ENCODE measurements at places on chromosomes 2 and 18.

DNA sequence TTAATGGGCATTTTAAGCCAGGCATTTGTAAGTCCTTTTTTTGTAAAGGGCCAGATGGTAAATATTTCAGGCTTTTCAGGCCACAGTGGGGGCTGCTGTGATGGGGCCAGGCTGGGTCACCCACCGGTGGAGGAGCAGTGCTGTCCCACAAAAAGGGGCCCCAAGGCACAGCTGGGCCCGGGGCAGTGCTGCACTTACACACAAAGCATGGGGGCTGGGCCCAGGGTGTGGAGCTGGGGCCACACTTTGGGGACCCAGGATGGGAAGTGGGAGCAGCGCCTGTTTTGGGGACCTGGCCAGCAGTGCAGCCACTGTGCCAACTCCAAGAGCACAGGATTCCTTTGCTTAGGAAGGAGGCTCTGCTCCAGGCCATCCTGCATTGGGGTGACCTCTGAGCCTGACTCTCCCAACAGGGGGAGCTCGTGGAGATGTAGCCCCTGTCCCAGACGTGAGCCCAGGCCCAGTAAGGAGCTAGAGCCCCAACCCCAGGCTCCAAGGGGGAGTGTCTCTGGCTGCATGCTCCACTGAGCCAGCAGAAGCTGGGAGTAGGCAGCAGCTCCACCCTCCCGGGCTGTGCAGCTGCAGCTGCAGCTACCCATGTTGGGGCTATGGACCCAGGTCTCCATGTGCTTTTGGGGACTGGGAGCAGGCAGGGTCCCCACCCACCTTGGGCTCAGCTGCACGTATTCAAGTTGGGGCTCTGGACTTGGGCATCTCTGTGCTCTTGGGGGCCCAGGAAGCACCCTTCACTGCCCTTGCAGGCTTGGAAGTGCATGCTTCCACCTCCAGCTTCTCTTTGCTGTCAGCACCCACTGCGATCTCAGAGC lies 1036.5 kb upstream of the CNTNAP5 start:
- no peak for DNase-seq

GRCh38 chr2:164606557-164606956 lies 14.7 kb downstream of the GRB14 start:
- no peak for DNase-seq

DNA sequence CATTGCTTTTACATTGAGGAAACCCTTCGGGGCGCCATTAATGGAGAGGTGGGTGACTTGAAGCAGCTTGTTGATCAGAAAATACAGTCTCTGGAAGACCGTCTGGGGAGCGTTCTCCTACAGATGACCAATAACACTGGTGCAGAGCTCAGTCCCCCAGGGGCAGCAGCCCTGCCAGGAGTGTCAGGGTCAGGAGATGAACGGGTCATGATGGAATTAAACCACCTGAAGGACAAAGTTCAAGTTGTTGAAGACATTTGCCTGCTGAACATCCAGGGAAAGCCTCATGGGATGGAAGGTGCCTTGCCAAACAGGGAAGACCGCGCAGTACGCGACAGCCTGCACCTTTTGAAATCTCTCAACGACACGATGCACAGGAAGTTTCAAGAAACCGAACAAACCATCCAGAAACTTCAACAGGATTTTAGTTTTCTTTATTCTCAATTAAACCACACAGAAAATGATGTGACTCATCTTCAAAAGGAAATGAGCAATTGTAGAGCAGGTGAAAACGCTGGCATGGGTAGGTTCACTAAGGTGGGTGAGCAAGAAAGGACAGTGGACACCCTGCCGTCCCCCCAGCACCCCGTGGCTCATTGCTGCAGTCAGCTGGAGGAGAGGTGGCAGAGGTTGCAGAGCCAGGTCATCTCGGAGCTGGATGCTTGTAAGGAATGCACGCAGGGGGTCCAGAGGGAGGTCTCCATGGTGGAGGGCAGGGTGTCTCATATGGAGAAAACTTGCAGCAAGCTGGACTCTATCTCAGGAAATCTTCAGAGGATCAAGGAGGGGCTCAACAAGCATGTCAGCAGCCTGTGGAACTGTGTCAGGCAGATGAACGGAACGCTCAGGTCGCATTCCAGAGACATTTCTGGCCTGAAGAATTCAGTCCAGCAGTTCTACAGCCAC lies 45.0 kb downstream of the EMILIN2 start:
- DNase-seq = no peak

GRCh38 chr2:210895132-210895531 lies 338.7 kb downstream of the CPS1 start:
- no peak for DNase-seq

DNA sequence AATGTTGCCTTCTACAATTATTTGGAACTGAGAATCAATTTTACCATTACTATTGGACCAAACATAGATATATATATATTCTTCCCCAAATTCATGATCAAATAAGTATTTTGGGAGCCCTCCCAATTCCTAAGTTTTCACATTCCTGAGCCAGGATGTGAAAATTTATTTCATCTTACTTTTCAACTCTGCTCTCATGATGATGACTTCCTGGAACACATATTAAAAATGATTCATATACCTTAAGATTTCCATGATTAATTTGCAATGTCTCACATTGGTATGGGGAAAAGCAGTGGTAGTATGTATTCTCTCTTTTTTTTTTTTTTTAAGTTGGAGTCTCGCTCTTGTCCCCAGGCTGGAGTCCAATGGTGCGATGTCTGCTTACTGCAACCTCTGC lies 596.1 kb upstream of the ZEB2 start:
- DNase-seq = no peak

GRCh38 chr18:65435534-65435933 lies 315.3 kb upstream of the CDH7 start:
- DNase-seq = no peak

DNA sequence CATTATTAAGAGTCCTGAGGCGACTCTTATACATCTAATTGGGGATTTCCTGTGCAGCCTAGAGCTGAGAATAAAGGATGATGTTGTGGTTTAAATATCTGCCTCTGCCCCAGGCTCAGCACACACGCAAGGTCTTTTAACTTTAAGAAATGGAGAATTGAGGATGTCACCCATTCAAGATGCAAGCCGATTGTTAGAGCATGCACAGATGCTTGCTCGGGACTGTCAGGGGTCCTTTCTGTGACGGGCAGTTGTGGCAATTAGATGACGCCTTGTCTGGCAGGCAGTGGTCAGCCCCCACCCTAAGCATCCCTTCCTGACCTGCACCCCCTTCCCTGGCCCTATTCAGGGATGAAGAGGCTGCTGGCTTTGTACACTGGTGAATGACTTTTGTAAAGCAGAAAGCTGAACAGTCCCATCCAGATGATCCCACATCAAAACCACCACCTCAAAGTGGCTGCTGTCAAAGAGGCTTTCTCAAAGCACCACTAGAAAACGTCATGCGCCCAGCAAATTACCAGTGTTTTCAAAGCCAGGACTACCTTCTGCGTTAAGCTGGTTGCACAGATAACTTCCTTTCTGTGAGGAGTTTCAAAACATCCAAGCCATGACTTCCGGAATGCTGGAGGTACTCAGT lies 23.7 kb downstream of the FAM178B start:
- peak; percentile 53 for DNase-seq

DNA sequence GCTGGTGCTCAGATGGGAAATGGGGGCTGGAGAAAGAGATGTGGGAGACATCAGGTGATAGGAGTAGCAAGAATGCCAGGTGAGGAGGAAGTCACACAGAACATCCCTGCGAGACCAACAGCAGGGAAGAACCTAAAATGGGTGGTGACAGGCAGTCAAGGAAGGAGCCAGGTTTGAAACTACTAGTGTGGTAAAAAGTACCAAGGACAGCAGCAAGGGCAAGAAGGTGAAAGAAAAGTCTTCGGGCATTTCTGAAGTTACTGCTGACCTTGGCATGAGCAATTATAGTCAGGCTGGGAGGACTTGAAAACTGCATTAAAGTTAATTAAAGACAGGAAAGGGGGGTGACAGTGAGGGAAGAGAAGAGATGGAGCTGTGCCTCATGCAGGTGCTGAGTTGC lies 410.4 kb downstream of the RAD51AP2 start:
- no peak for DNase-seq

GRCh38 chr2:85986121-85986520 lies 97.3 kb upstream of the ST3GAL5 start:
- no peak for DNase-seq

- no peak for DNase-seq
These were observed 6.2 kb upstream of the CIDEA start for GRCh38 chr18:12247946-12248345.

DNA sequence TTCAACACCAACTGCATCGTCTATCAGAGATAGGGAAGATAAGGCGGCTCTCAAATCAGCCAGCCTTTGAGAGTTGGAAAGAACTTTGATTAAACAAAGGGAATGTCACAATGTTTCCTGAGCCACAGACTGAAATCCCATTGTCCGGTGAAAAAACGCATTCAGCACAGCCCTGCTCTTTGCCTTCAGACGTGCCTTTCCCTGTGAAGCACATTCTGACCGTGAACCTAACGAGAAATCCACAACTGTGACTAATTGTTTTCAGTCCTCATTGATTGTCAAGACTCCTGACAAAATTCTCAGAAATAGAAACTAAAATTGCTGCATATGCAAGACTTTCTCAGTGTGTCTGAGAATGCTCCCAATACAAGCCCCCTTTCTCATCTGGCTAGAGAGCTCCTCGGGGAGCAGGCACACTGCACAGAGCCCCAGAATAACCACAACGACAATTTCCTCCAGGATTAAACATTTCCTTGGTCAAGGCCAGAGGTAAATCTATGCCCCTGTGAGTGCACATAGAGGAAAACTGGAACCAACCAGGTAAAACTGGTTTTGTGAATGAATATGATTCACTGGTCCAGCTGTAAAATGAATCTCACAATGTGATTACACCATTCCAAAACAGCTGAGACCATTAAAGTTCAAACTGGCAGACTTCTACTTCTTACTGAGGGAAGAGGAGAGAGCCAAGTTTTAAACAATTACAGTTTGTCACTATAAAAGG lies 561.9 kb upstream of the ID2 start:
- no peak for DNase-seq

All from activated CD8-positive, alpha-beta memory T cell treated with anti-CD3 and anti-CD28 coated beads for 1 hour (primary cell).